Activated naive CD8-positive, alpha-beta T cell treated with anti-CD3 and anti-CD28 coated beads for 36 hours (primary cell): ENCODE measurements at places on chromosomes 6 and 20.

DNA sequence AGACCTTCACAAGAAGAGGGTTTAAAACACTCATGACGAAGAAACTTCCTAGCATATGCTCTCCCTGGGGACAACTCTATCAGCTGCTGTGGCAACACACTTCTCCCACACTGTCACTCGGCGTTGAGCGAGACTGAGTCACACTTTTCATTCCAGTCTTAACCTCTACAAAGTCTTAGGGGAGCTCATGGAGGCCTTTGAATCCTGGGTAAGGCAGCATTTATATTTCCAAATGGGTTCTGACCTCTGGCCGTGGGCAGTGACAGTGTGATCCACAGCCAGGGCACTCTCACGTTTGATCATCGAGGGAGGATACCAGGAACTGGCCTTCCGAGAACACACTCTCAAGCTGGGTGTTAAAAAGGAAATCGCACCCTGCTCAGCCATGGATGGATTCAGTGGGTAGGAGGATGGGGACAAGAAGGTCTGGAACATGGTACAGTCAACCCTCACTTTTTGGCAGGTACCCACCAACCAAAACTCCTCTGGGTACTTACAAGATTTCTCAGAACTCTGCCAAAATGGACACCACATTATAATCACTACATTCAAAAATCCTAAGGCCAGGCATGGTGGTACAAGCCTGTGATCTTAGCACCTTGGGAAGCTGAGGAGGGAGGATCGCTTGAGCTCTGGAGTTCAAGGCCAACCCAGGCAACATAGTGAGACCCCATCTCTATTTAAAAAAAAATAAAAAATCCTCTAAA lies 19.6 kb downstream of the RRBP1 start:
- peak; percentile 37 for DNase-seq

DNA sequence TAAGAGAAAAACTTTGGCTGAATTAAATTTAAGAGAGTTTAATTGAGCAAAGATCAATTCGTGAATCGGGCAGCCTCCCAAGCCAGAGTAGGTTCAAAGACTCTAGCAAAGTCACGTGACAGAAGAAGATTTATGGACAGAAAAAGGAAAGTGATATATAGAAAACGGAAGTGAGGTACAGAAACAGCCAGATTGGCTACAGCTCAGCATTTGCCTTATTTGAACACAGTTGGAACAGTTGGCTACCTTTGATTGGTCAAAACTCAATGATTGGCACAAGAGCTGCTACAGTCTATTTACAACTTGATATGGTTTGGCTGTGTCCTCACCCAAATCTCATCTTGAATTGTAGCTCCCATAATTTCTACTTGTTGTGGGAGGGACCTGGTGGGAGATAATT lies 102.6 kb downstream of the PLG start:
- DNase-seq = no peak

- no peak for DNase-seq
These were observed 8.0 kb upstream of the IER3 start for GRCh38 chr6:30752157-30752927.

DNA sequence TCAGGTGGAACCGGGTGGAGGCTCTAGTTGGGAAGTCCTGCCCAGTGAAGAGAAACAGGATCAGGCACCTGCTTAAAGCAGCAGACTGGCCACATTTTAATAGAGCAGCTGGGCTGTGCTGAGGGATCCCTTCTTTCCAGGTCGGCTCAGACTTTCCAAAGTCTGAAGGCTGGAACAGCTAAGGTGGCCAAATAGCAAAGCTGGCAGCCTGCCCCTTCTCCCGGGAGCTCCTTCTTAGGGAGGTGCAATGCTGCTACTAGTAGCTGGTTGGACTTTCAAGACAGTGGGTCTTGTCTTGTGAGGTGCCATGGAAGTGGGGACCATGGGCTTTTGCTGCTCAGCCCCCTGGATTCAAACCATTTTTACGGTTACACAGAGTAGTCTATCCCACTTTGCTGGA lies 30.7 kb upstream of the CST5 start:
- no peak for DNase-seq

DNA sequence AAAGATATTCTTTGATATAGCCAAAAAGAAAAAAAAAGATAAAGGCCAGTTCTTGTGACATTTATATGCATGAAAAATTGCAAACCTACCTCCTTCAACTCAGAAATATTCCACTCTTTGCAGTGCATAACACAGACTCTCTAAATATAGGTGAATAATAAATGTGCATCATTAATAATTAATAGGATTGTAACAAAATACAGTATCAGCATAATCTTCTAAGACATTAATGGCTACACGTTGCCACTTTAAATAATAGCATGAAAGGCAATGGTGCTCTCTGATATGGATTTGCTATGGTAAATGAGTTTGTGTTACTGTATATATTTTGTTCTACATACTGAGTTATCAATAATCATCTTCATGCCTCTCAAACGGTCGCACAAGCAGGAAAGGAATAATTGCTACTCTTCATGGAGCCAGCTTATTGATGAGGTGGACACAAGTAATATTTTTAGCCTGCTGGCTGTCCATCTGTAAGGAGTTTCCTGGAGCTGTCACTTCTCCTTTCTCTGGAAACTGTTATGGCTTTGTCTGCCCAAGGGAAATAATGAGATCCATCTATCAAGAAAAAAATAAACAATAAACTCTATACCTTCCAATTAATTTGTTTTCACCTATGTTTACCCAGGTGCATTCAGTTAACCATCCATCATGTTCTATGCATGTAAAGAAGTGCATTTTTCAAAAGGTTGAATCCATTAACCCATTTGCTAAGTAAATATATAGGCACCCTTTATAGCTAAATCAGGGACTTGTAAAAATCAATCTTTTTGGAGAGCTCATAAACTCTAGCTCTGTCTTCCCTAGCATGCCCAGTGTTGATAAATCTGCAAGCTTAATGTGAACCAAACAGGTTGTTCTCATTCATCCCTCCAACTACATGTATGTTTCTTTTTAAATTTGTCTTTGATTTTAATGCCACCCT lies 253.0 kb downstream of the NKAIN2 start:
- no peak for DNase-seq

- DNase-seq = no peak
These were observed 31.4 kb downstream of the FOXP4 start for GRCh38 chr6:41577356-41578216.

DNA sequence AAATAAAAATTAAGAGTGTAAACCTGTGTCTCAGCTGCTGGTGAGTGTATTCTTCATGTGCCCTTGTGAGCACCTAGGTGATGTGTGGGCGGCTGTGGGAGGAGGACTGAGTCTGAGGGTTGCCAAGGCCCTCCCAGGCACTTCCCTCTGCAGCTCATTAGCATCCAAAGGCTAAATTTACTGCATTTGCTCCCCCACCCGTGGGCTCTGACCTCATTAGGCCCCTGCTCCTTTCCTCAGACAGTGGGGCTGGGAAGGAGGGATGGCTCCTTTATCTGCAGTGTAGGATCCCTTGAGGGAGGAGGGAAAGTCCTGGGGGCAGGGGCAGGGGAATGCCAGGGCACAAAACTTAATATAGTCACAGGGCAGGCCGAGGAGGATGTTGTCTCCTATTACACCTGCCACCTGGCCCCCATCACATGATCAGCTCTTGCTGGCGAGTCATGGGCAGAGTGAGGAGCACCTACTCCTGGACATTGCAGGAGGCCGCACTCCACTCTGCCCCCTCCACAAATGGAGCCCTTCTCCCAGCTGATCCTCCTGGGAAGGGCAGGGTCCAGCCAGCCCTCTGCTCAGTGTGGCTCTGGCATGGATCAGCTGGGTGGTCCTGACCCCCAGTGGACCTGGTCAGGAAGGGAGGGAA lies 133.2 kb downstream of the MRPL14 start:
- DNase-seq = no peak

GRCh38 chr6:41051873-41052272 lies 1.1 kb upstream of the APOBEC2 start:
- DNase-seq = no peak

- no peak for DNase-seq
These were observed 74.4 kb downstream of the DOK5 start for GRCh38 chr20:54549658-54550326.

GRCh38 chr6:5762561-5762968 lies 244.2 kb downstream of the NRN1 start:
- no peak for DNase-seq

DNA sequence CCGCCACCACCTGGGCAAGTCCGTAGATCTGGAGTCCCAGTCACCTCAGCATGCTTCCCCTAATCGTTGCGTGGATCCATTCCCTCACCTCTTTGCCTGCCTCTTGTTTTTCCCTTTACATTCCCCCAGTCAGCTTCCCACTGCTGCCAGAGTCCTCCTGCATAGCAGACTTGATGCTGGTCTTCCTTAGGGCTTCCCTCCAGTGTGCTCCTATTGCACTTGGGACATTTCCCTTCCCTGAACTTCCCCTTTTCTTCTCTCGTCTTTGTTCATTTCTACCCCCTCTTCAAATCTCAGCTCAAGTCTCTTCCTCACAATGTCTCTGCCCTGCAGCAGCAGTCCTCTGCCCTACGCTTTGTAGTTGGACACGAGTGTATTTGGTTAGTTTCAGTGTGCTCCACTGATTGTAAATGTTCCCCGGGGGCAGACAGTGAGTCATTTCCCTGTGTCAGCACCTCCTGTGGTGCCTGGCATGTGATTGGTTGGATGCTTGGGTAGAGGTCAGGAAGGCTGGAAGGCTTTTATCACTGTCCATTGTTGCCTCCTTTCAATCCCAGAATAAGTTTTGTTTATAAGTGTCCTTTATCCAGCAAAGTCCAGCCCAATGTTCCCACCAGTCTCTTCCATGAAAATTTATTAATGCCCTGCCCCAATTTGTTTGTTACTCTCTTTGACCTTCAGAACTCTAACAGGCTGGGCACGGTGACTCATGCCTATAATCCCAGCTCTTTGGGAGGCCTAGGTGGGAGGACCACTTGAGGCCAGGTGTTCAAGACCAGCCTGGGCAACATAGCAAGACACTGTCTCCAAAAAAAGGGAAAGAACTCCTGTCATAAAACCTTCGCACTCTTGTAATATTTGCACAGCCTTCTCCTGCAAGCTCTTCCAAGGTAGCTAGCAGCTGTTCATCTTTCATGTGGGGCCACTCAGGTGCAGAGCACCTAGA lies 38.3 kb downstream of the FAM120B start:
- DNase-seq = peak; percentile 14

GRCh38 chr6:127119102-127120022 lies 891 bp downstream of the RSPO3 start:
- peak; percentile 26 for DNase-seq

- no peak for DNase-seq
These were observed 44.0 kb downstream of the B4GALT5 start for GRCh38 chr20:49669601-49670189.

DNA sequence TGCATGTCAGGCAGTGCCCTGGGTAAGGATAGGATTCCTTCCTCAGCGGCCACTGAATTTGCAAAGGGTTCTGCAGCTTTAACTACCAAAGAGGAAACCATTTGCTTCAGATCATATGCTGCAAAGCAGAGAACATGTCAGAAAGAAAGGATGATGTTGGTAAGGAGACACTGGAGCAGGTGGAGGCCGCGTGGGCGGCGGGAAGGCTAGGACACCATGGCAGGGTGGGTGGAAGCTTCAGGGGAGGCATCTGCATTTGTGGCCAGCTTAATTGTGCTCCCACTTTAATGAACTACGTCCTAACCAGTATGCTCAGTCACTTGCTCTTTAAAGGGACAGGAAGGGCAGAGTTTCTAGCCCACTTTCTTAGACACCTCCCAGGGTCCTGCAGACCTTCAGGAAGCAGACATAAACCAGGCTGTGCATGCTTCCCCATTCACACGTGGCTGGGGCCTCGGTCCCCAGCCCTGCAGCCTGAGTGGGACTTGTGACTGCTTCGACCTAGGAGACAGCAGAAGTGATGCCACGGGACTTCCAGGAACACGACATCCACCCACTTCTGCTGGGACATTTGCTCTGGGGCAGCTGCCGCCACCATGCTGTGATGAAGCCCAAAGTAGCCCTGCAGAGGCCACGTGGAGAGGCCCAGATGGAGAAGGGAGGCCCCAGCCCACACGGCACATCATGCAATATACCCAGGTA lies 76.1 kb downstream of the GINS1 start:
- no peak for DNase-seq

DNA sequence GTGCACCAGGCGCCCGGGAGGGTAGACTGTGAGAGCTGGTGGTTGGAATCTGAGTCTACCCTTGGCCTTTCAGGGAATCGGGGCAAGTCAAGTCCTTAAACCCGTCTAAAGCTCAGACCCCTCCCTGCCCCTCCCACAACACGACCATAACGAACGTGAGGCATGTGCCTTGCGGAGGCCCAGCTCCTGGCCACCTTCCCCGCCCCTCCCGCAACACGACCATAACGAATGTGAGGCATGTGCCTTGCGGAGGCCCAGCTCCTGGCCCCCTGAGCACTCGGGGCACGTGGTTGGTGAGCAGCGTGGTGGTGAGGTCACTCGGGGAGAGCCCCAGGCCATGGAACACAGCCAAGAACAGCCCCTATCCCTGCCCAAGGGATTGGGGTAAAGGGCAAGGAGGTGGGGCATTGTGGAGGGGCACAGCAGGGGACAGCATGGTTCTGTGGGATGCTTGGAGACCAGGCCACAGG lies 132.2 kb downstream of the TAF4 start:
- no peak for DNase-seq

GRCh38 chr20:53226826-53227225 lies 254.7 kb downstream of the TSHZ2 start:
- no peak for DNase-seq

GRCh38 chr20:22414305-22414742 lies 170.0 kb downstream of the FOXA2 start:
- DNase-seq = no peak

DNA sequence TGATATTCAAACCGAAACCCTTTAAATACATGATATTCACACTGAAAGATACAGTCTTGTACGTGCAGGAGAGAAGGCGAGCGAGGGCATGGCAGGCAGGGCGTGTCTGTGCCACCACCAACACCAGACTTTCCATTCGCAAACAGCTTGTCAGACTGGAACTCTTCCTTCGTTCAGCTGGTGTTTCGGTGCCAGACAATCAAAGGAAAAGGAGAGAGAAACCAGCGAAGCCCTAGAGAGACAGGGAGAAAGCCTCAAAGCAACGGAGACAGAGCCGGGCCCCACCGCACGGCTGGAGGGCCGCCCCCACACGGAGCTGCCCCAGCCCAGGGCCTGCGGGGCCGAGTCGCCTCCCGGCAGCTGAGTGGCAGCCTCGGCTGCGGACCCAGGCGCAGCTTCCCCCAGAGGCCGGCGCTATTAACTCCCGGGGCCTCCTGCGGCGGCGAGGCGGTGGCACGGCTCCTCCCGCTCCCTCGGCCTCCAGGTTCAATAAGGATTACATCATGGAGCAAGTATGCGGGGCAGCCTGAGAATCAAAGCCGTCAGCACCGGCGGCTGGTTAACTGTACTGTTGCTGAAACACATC lies 32.1 kb upstream of the NR2E1 start:
- peak; percentile 42 for DNase-seq
